Inflammatory macrophage treated with lipopolysaccharide for 1 hour (primary cell): ENCODE measurements at places on chromosomes 12 and 14.

DNA sequence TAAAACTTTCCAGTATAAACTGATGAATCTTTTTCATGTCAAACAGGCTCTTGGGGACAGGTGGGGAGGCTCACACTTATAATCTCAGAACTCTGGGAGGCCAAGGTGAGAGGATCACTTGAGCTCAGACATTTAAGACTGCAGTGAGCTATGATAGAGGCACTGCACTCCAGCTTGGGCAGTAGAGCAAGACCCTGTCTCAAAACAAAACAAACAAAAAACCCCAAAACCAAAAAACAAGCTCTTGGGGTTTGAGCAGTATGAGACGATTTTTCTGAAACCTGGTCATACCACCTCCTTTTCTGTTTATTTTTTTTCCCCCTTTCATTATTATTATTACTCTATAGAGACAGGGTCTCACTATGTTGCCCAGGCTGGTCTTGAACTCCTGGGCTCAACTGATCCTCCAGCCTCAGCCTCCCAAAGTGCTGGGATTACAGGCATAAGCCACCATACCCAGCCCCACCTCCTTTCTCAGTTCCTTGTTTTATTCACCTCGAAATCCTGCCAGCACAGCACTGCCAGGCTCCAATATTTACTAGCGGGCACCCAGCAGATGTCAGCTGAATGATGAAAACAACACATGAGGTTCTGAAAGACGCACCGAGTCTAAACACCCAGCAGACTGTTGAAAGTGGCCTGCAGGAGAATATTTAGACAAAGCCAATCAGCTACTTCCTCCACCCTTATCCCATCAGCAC is 19.5 kb upstream of the CDK17 start:
- DNase-seq, result no peak

DNA sequence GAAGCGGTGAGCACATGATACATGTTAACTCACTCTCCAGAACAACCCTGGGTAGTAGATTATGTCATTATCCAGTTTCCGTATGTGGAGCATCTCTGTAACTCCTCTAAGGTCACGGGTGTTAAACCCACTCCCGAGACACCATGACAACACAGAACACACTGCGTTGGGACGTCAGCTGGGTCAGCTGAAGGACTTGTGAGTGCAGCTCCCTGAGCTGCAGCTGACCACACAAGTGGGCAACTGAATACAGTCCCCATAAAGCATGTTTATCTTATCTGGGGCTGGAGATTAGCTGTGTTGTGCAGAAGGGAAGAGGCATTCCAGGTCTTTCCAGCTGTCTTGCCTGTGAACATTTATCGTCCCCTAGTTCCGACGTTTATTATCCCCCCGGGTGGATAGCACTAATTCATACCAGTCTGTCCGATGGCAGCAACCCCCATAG is 211.5 kb downstream of the CHST11 start:
- peak; percentile 42 for DNase-seq

- peak; percentile 67 for DNase-seq
Measured at GRCh38 chr12:9973949-9974348, 2.7 kb downstream of the CLEC12A start.

- DNase-seq, result no peak
Measured at GRCh38 chr12:22116376-22116775, 70.4 kb downstream of the CMAS start.
